Uterus (tissue), 4 donors: ENCODE measurements at places on chromosomes 7 and 10. TPM values are rescaled to one million over a fixed set of nuclear protein-coding genes. Genes with fewer than 3 reads are reported as not detected.
A peak's percentile ranks its signal among the peaks of the same experiment; 100 is the strongest.

MYH16 gene
- not detected for total RNA-seq

- DNase-seq: peak; percentile 3
Observed at GRCh38 chr10:132877473-132877872, 64.9 kb downstream of the CFAP46 start.

VSTM4 gene
- 25.0 TPM for total RNA-seq

CCDC172 gene
- not detected for total RNA-seq

DNA sequence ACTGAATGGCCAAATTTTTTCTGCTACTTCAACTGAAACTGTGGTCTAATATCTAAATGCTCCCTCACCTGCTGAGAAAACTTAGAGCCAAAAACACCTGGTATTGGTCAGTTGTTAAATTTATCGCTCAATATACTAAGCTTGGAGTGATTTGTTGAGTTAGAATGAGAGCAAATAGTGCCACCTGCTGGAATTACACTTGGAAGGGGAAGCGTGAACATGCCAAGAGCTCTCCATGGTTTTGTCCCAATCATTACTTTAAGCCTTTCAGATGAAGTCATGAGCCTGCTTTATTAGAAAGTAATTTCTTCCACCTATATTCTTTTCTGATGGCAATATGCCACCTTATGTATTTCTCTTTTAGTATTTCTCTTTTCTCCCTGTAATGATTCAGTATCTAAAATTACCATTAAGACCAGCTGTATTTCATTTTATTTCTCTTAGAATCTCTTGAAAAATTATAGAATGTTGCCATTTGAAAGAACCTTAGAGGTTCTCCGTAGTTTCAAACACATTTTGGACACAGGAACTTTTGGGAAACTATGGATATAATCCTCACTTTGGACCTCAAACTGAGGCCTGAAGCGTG, 447.8 kb upstream of the C7orf33 start:
- DNase-seq: no peak

FRMPD2 gene
- total RNA-seq: not detected

- no peak for DNase-seq
Observed at GRCh38 chr10:93938140-93938539, 44.4 kb downstream of the SLC35G1 start.

GRCh38 chr7:151389768-151390597, 19.9 kb downstream of the WDR86 start:
- no peak for DNase-seq

DNA sequence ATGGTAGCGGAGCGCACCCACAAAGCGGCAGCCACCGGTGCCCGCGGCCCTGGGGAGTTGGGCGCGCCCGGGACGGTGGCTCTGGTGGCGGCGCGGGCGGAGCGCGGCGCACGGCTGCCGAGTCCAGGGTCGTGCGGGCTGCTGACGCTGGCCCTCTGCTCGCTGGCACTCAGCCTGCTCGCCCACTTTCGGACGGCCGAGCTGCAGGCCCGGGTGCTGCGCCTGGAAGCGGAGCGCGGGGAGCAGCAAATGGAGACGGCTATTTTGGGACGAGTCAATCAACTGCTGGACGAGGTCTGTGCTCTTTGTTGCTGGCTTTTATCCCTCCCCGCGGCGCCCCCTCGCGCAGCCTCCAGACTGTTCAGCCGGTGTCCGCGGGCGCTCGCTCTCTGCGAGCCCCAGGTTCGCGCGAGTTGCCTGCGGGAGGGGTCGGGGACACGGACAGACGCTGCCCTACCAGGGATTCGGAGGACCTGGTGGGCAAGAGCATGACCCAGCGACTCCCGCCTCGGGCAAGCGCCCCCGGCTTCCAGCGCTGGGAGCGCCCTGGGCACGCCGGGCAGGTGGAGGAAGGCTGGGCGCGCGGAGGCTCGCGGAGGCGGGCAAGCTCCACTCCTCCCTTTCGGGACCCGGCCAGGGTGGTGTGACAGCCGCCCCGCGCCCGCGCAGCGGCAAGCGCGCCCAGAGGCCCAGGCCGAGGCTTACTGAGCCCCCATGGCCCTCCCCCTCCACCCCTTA, 887 bp downstream of the COL13A1 start:
- no peak for DNase-seq

DNA sequence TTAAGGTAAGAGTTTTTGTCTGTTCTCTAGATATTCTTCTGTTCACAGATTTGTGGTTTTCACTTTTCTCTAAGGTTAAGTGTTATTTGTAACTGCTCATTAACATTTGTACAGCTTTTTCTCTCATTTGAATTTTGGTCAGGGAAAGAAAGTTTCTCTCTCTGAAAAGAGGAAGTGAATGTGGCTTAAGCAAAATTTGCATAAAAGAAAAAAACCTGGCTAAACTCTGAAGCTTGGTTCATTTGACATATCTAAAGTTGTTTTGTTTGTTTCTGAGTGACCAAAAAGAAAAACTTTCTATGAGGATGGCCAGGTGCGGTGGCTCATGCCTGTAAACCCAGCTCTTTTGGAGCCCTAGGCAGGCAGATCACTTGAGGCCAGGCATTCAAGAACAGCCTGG, 22.0 kb upstream of the SLC26A4 start:
- no peak for DNase-seq

- DNase-seq: no peak
Observed at GRCh38 chr7:7051206-7051877, 131.0 kb upstream of the C1GALT1 start.

DNA sequence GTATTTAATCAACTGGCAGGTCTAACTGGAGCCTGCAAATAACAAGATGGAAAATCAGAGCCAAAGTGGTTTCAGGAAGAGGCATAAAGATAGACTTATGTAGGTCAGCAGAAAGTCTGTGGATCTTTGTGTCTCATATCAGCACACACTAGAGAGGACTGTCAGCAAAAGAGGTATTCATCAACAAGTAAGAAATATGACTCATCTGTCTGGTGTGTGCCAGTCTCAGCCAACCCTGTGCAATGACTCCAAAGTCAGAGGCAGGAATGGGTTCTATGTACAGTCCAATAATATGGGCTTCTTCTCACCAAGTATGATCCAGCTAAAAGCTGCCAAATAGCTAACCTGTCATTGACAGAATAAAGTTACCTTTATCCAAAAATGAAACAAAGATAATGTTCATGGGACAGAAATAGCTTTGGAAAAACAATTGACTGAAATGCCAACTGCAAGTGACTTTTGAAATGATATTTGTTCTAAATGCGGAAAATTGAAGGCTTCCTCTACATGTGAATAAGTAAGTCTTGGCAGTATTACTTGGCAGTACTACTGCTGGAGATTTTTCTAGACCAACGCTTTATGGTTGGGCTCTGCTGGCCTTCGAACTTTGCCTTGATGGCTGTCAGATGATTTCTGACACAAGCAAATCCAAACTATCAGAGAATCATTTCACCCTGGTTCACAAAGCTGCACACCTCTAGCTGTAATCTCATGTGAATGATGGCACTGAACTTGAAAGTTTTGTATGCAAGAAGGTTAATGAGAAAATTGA, 272.3 kb upstream of the SEMA3C start:
- no peak for DNase-seq

- no peak for DNase-seq
Observed at GRCh38 chr10:46028584-46029460, 1.6 kb downstream of the NCOA4 start.

PLXDC2 gene
- 52.9 TPM for total RNA-seq

LBX1 gene
- not detected for total RNA-seq

CALML5 gene
- not detected for total RNA-seq

GRCh38 chr7:57375783-57376182, 74.2 kb upstream of the ZNF716 start:
- no peak for DNase-seq

OSBPL3 gene
- 1.2 TPM for total RNA-seq

GRCh38 chr10:124592736-124593430, 131.3 kb downstream of the LHPP start:
- DNase-seq: no peak

GRCh38 chr7:561631-562373, 42.2 kb upstream of the PDGFA start:
- no peak for DNase-seq

GRCh38 chr7:156969972-156970420, 20.5 kb downstream of the NOM1 start:
- no peak for DNase-seq

GRCh38 chr7:50331564-50332208, 27.2 kb downstream of the IKZF1 start:
- no peak for DNase-seq

CLDN15 gene
- 8.6 TPM for total RNA-seq

DNA sequence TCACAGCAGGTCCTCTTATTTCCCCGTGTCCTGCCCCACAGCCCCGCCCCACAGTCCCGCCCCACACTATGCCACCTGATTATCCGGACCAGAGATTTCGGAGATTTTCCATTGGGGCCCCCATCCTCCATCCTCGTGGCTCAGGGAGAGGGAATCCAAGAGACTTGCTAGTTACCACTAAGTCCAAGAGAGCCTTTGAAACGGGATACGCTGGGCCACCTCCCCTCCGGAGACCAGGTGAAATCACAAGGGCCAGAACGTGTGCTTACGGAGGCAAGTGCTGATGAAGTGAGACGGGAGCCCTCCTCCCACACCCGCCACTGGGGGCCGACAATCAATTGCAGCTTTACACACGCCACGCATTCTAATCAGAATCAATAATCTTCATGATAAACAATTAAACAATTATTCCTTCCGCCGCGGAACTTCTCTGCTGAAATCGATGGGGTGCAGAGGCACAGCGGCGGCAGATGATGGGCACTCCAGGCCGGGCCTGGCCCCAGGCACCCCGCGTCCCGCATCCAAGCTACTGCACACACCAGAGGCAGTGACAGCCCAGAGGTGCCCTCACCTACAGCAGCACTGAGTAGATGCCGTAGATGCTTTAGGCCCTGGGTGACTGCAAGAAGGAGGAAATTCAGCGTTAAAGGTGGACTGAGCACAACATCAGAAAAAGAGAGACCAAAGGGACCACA, 534.0 kb upstream of the FOXK1 start:
- no peak for DNase-seq

DNA sequence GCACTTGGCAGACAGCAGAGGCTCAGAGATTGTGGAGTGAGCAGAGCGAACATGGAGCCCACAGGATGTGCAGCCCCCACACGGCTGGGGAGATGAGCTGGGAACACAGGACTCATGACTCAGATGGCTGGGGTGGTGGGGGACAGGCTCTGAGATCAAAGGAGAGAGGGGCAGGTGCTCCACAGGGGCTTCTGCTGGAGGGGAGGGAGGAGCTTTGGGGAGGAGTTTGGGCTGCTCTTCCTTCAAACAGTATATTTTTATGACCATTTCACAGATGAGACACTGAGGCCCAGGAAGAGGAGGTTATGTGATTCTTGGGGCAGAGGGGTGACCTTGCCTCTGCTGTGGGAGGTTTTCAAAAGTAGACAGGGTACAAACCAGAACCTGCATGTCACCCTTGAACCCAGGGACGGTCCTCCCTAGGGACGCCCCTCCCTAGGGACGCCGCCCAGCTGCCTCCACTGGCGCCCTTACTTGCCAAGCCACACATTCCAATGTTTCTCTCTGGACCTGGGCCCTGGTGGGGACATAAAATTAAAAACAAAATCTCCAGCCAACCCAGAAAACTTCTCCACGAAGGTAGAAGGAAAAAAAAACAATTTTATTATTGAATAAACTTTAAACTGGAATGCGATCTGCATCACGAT, 981 bp upstream of the CRYGN start:
- DNase-seq: peak; percentile 55

GRCh38 chr7:75624134-75624832, 114.5 kb downstream of the HIP1 start:
- DNase-seq: peak; percentile 31

GRCh38 chr10:59435707-59436106, 73.4 kb upstream of the FAM13C start:
- DNase-seq: no peak

GRCh38 chr7:27202862-27203134, 2.9 kb upstream of the HOXA13 start:
- DNase-seq: no peak

GRCh38 chr7:150801946-150802771, 1.6 kb downstream of the TMEM176A start:
- DNase-seq: no peak

GRCh38 chr10:35752469-35753461, 110.7 kb upstream of the FZD8 start:
- no peak for DNase-seq

GRCh38 chr7:77569514-77570232, 32.6 kb downstream of the PTPN12 start:
- DNase-seq: no peak

DNA sequence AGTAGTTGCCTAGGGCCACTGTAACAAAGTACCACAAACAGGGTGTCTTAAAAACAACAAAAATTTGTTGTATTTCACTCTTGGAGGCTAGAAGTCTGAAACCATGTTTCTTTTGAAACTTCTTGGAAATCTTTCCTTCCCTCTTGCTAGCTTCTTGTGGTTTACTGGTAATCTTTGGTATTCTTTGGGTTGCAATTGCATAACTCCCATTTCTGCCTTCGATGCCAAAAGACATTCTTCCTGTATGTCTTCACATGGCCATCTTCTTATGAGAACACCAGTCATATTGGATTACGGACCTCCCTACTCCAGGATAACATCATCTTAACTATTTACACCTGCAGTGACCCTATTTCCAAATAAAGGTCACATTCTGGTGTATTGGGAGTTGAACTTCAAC, 357.4 kb downstream of the PPP1R3A start:
- DNase-seq: no peak

EGFR gene
- 37.5 TPM for total RNA-seq

- peak; percentile 18 for DNase-seq
Observed at GRCh38 chr7:156764016-156764669, 123.6 kb downstream of the RNF32 start.

MKLN1 gene
- 138 TPM for total RNA-seq

DNA sequence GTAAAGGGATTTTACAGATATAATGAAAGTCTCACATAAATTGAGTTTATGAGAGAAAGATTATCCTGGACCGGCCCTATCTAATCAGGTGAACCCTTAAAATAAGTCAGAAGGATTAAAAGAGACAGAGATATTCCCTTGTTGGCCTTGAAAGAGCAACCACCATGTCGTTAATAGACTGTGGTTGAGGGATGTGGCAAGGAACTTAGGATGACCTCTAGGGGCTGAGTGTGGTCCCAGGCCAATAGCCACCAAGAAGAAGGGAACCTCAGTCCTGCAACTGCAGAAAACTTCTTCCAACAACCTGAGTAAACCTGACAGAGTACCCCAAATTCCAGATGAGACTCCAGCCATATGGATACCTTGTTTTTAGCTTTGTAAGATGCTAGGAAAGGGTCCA, 121.5 kb downstream of the POLR1F start:
- DNase-seq: no peak

GRCh38 chr10:127987467-127988380, 80.8 kb downstream of the PTPRE start:
- no peak for DNase-seq

DNA sequence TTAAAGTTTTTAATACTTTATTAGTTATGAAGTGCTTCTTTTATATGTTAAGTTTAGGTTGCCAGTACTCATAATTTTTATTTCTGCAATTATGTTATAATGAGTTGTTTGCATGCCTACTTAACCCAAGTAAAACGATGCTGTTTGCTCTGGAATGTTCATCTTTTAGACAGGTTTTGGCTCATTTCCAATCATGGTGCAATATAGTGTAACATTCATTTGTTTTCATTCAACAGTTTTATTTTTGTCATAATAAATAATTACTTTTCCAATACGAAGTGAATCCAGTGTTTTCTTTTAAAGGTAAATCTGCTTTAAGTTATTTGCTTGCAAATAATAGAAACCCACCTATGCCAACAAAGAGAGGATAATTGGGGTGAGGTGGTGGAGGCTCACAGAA, 22.1 kb downstream of the ARL5B start:
- no peak for DNase-seq

- DNase-seq: no peak
Observed at GRCh38 chr10:112349521-112350085, 24.3 kb upstream of the ACSL5 start.

- DNase-seq: no peak
Observed at GRCh38 chr10:201328-201771, 66.1 kb downstream of the ZMYND11 start.
